T-helper 9 cell (primary cell): ENCODE measurements at places on chromosomes 5 and 9.

- no peak for DNase-seq
These were observed 56.1 kb upstream of the GLRX start for GRCh38 chr5:95878417-95879323.

- no peak for DNase-seq
These were observed 853.3 kb downstream of the MAT2B start for GRCh38 chr5:164358531-164359259.

- DNase-seq: no peak
These were observed 566.6 kb downstream of the ZNF608 start for GRCh38 chr5:124179819-124180218.

GRCh38 chr9:94139672-94140417 is 55.6 kb downstream of the PTPDC1 start:
- DNase-seq: no peak

GRCh38 chr9:93952119-93952783 is 2.9 kb downstream of the BARX1 start:
- no peak for DNase-seq

DNA sequence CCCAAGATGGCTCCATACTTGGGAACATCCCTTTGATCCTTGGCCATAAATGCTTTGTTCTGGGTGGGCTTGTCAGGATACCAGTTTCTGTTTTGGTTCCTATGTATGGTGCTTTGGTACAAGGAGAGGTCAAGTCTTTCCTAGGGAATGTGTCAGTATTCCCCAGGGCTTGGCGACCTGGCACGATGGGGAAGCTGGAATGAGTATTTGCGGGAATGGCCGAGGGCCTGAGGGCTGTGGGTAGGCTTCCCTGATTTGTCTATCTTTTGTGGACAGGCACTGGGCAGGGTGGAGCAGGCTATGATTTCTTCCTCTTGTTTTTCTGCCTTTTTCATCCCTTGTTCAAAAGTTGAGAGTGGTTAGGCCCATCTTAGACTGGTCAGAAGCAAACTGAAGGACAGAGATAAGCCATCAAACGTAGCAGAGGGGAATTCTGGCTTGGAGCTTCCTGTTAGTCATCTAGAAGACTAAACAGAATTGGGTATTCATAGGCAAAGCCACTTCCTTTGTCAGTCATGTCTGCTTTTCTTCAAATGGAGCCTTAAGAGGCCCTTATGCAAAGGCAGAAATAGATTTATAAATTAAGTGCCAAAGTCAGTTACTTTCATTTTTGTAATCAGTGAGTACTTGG is 13.7 kb downstream of the DOCK2 start:
- no peak for DNase-seq

DNA sequence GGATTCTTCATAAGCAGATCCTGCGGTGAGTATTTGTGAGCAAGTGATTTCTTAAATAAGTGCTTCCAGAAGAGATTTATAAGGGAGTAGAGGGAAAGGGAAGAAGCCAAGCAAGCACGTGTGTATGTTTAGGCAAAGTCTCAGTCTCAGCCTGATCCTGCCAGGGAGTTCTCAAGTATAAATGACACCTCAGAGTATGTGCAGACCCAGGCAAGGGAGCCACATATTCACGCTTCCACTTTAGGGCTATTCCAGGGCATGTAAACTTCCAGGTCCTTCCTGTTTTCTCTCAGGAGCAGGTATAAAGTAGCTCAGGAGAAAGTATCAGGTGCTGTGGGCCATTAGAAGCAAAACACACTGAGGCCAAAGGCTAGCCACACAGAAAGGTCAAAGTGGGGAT is 22.6 kb downstream of the SPATA31D1 start:
- no peak for DNase-seq

DNA sequence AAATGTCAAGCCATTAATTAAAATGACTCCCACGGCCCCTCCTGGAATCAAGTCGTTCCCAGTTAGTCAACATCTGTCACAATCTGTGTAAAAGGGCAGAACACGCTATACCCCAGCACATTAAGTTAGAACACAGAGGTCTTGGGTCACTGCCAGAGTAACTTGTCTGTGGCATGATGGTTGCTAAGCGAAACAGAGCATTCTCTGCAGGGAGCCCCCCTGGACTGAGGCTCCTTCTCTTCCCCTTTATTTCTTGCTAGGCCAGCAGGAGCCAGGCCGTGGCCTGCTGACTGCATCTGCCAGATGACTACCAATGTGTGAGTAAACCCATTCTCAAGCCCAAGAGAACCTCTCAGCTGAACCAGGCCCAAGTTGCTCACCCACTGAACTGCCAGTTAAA is 51.9 kb upstream of the ZBED3 start:
- DNase-seq: no peak

DNA sequence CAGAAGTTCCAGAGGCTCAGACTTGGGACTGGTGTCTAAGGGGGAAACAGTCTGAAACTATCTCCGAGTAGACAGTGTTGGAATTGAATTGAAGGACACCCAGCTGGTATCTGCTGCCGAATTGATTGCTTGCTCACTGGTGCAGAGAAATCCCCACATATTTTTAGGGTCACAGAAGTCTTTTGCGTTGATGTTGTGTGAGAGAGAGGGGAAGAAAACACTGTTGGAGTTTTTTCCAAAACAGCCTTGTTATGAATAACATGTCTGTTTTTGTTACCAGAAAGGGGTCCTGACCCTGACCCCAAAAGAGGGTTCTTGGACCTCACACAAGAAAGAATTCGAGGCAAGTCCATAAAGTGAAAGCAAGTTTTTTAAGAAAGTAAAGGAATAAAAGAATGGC is 81.3 kb downstream of the ALDH7A1 start:
- DNase-seq: no peak

DNA sequence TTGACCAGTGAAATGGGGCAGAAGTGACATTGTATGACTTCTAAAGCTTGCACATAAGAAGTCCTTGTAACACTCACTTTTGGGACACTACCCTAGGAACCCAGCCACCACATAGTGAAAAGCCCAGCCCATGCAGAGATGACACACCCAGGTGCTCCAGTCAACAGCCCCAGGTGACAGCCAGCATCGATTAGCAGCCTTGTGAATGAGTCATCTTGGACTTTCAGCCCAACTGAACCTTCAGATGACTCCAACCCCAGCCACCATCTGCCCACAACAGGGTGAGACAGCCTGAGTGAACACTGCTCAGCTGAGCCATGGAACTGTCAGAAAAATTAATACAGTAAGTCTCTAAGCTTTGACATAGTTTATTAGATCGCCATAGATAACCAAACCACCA is 458.6 kb downstream of the ZSWIM6 start:
- no peak for DNase-seq

DNA sequence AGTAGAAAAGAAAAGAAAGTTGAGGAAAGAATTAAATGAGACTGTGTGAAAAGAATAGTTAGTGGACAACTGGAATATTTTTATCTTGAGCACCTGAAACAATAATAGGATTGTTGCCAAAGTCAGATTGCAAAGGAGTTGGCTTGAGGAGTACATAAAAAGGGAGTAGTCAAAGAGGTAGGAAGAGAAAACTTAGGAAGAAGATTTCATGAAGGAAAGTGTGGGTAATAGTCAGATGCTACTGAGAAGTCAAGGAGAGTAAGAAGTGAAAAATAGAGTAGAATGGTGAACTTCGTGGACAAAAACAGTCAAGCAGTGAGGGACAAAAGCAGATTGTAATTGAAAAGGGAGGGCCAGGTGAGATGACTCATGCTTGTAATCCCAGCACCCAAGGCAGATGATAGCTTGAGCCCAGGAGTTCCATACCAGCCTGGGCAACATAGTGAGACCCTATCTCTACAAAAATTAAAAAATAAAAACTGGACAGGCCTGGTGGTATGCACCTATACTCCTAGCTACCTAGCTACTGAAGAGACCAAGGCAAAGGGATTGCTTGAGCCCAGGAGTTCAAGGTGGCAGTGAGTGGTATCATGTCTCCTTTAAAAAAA is 178.9 kb downstream of the NIPBL start:
- no peak for DNase-seq

- DNase-seq: no peak
These were observed 592.5 kb downstream of the CCDC171 start for GRCh38 chr9:16145196-16145950.

- no peak for DNase-seq
These were observed 203.8 kb downstream of the SNCAIP start for GRCh38 chr5:122515709-122516431.

- DNase-seq: no peak
These were observed 4.2 kb downstream of the LCN1 start for GRCh38 chr9:135525241-135526088.

DNA sequence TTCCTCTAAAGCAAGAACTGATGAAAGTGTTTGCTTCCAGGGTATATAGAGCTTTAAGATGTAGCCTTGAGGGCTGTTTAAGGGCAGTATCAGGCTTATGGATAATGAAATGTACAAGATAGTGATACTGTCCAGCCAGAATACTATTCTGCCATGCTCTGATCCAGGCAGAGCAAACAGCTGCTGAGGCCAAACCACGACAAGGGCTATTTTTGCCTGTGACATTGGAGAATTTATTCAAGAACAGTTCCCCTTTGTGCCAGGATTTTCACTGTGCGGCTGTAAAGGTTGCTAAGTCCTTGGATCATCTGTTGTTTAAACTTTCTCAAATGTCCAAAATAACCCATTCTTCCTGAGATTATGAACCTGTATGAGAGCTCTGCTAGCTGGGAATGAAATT is 70.4 kb downstream of the OTP start:
- no peak for DNase-seq

DNA sequence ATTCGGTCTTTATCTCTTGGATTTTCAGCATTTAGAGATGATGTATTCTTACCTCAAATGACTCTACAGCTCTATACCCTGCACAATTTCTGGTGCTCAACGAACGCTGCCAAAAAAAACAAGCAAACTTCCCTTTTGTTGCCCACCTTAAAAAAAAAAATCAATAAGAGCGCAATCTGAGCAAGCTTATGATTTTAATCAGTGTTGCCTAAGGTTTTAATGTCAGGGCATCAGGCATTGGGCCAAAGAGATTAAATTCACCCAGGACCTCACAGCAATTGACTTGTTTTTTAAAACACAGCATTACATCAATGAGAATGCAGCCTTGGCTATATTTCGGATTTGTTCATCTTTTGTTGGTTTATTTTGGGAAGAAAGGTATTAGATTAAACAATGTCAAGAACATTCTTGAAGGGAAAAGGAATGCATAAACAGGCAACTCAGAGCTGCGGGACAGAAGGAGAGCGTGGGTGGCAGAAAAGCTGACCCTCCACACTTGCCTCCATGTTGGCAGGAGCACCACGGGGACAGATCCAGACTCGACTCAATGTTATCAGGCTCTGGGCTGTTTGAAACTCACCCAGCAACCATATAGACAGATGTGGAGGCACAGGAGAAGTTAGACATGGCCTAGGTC is 127.5 kb upstream of the DAPK1 start:
- DNase-seq: no peak

DNA sequence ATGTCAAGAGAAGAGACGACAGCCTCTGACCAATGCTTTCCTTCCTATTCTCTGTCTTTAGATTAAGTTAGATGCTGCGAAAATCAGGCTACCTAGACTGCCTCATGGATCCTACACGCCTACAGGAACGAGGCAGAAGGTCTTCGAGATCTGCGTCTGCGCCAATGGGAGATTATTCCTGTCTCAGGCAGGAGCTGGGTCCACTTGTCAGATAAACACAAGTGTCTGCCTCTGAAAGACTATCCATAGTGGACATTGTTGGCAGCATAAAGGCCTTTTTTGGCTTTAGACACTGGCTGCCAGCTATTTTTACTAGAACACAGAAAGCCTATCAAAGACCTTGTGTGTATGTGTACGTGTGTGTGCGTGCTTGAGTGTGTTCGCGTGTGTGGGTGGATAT is 90.9 kb upstream of the PPP1R2B start:
- no peak for DNase-seq

- DNase-seq: no peak
These were observed 4.9 kb downstream of the CACFD1 start for GRCh38 chr9:133464638-133465037.

DNA sequence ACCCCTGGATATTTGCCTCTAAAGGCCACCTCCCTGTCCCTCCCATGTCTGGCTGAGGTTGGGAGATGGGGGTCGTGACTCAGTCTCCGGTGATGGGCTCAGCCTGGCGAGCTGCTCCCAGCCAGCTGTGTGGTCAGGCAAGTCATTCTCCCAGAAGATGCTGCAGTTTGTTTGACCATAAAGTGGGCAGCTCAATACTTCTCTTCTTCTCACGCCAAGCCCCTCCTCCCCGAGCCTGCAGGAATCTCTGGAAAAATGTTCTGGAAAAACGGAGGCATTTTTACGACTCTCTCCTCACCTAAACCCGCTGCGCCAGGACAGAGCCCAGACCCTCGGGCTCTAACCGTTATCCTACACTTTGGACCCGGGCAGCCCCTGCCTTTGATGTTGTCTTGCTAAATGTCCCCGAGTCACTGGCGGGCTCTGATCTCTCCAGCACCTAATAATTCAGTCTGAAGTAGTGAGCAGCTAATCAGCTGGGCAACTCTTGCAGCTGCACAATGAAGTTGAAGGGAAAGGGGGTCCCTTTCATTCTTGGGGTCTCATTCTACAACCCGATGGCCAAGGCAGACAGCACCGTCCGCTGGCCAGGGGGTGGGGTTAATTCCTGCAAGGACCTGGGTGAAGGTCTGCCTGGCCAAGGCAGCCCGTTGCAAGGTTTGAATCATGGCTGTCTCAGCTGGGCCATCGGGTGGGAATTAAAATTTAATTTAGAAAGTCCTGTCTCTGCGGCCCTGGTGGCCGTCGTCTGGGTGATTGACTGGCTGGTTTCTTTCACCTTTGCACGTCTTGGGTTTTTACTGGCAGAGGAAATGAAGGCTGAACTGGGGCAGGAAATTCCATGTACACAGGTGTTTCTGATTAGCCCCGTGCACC is 12.3 kb downstream of the DCANP1 start:
- no peak for DNase-seq

DNA sequence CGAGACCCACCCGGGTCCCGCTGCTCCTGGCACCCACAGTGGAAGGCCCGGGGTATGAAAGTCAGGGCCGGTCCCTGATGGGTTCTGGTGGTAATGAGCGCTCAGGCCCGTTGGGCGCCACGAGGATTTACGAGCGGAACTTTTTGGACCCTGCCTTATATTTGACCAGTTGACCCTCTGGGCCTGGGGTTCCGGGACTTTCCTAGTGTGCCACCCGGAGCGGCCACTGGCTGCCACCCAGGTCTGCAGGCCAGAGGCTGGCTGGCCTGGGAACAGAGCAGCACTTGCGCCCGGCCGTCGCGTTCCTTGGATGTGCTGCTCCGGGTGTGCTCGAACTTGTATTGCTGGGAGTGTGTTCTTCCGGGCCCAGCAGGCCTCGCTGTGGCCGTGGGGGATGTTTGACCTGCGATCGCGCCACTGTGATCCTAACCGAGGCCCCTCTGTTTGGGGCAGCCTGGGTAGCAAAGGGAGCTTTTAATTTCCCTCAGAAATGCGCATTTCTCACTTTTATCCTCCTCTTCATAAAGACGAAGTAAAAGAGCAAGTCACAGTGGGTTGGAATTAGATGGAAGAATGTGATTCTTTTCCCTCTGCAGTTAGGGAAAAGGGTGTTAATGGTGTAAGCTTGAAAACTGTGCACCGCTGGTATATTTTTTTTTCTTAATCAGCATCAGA is 1.2 kb downstream of the F2RL1 start:
- no peak for DNase-seq
